ENCODE measurements at places on chromosomes 13 and 19. TPM values are rescaled to one million over a fixed set of nuclear protein-coding genes. Genes with fewer than 3 reads are reported as not detected.

Gene IRGC
- not detected for total RNA-seq

Gene GAPDHS
- total RNA-seq, result not detected

Gene ZNF749
- total RNA-seq, result 4.8 TPM

GRCh38 chr13:50994651-50995050 lies 85.1 kb downstream of the RNASEH2B start:
- DNase-seq, result no peak

All from pancreas (tissue), 10 donors.